Activated CD8-positive, alpha-beta memory T cell treated with anti-CD3 and anti-CD28 coated beads for 4 hours (primary cell): ENCODE measurements at places on chromosomes 16 and 17.

GRCh38 chr17:44840936-44841335 lies 6.7 kb upstream of the HIGD1B start:
- DNase-seq, result no peak

DNA sequence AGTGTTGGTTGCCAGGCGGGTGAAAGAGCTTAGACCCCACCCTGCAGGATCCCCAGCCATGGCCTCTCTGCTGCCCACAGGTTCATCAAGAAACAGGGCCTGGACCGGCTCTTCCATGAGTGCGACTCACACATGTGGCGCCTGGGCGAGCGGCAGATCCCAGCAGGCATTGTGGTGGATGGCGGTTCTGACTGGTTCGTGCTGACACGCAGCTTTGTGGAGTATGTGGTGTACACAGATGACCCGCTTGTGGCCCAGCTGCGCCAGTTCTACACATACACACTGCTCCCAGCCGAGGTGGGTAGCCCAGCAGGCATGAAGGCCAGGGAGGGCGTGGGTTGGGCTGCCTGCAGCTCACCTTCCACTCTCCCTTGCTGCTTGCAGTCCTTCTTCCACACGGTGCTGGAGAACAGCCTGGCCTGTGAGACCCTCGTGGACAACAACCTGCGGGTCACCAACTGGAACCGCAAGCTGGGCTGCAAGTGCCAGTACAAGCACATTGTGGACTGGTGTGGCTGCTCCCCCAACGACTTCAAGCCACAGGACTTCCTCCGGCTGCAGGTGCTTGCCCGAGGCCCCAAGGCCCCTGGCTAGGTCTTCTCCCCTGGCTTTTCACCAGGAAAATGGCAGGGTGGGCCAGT lies 9.9 kb downstream of the XYLT2 start:
- DNase-seq, result no peak

- no peak for DNase-seq
Observed at GRCh38 chr17:46827274-46827673, 8.8 kb upstream of the WNT3 start.

DNA sequence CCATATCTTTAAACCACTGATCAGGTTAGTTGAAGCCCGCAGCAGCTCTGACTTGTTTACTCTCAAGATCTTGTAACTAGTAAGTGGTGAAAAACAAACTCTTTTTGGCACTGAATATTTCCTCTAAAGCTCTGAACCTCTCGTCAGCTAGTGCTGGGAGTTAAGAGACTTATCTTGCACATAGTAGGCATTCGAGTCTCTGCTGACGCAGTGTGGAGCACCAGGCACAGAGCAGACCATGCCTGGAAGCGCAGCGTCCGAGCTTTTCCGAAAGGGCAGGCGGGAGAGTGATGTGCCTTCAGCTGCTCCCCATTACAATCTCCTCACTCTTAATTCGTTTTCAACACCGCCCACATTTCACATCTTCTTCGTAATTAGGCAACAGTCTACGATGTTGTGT lies 63.0 kb downstream of the SMG6 start:
- no peak for DNase-seq

- peak; percentile 4 for DNase-seq
Observed at GRCh38 chr17:20116683-20117309, 107.6 kb downstream of the SPECC1 start.

GRCh38 chr17:79374807-79375206 lies 236.0 kb downstream of the RBFOX3 start:
- DNase-seq, result no peak

- DNase-seq, result no peak
Observed at GRCh38 chr16:89325861-89326471, 108.5 kb downstream of the ZNF778 start.

- DNase-seq, result no peak
Observed at GRCh38 chr16:61323456-61323855, 712.8 kb downstream of the CDH8 start.

GRCh38 chr16:82917886-82918595 lies 291.3 kb downstream of the CDH13 start:
- no peak for DNase-seq

DNA sequence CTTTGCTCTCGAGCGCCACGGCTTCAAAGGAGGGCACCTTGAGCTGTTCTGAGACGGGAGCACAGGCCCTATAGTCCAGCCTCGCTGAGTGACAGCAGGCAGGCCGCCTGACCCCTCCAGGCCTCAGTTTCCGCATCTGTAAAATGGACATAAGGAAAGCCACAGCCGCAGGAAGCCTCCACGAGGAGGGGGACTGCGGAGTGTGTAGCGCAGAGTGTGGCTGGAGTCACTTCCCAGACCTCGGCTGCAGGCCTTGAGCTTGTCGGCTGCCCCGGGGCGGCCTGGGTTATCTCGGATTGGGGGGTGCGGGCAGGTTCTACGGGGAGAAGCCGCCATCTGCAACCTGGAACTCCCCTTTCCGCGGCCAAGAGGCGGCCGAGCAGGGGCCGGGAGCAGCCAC lies 40.8 kb downstream of the ZFPM1 start:
- no peak for DNase-seq

GRCh38 chr17:4766201-4766600 lies 5.5 kb upstream of the TM4SF5 start:
- no peak for DNase-seq

- DNase-seq, result no peak
Observed at GRCh38 chr17:67659028-67659427, 58.7 kb upstream of the NOL11 start.

GRCh38 chr17:7656958-7657609 lies 6.4 kb downstream of the ATP1B2 start:
- DNase-seq, result no peak

DNA sequence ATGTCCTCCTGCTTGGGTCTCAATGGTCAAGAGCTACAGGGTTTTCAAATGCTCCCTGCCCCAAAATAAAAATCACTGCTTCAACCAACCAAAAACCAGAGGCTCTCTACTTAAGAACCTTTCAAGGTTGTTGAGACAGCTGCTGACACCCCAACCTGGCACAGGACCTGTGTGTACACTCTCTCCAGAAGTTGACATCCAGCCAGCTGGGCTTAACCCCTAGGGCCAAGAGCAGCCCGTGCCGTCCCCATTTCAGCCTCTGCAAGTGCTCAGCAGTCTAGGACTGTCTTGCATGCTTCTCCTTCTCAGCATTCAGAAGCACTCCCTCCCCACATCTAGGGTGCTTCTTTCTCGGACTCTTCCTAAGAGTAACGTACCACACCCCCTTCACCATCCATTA lies 59.0 kb upstream of the TRAP1 start:
- no peak for DNase-seq

DNA sequence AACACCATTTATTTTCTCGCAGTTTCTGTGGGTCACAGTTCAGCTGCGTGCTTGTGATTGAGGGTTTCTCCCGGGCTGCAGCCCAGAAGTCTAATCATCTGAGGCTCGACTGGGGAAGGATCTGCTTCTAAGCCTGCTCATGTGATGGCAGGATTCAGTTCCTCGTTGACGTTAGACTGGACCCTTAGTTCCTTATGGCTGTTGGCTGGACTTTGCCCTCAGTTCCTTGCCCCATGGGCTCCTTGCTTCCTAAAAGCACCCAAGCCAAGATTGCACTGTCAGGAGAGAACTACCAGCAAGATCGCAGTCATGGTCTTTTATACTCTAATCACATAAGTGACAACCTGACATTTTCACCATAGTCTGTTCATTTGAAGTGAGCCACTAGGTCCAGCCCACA lies 250.0 kb downstream of the PRKCA start:
- no peak for DNase-seq

GRCh38 chr17:82184761-82185160 lies 27.9 kb downstream of the CCDC57 start:
- DNase-seq, result no peak

- DNase-seq, result no peak
Observed at GRCh38 chr17:18314059-18314730, 599 bp downstream of the TOP3A start.

DNA sequence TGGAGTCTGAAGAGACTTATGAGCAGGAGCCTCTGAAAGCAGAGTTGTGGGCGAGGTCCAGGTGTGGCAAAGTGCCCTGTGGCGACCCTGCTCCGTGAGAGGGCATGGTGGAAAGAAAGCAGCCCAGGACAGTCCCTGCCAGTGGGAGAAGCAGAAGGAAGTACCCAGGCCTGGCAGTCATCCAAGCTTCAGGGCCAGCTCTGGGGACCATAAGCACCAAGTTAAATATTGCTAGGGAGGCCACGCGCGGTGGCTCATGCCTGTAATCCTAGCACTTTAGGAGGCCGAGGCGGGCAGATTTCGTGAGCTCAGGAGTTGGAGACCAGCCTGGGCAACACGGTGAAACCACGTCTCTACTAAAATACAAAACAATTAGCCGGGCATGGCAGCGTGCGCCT lies 4.9 kb upstream of the ASGR1 start:
- DNase-seq, result no peak

DNA sequence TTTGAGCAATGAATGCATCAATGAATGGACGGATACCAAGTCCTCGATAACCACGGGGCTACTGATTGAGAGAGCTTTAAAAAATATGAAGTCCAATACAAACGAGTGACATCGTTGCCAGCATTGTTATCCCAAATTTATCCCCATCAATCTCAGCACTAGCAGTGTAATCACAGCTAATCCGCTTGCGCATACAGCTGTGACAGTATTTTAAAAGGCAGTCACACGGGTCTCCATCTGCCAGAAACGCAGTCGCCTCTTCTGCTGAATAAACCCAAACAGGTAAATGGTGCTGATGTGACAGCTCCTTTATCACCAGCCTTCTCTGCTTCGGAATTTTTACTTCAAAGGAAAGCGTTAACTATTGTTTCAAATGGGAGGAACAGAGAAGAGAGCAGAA lies 311.1 kb downstream of the XYLT1 start:
- DNase-seq, result no peak

DNA sequence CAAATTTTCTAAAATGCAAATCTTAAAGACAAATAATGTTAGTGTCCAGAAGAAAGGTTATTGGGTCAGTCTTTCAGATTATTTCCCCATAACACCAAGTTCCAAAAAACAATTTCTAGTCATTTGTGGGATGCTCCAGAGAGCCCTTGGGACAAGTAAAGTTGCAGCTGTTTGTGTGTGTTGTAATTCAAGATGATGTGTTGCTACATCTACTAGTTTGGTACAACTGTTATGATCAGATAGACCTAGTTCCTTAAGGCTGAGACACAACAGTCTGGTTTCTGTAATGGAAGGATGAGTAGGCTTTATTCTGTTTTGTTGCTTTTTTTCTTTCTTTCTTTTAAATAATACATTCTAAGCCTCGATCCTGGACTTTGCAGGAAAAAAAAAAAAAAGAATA lies 41.9 kb downstream of the PIGL start:
- DNase-seq, result no peak

- no peak for DNase-seq
Observed at GRCh38 chr16:22183901-22184614, 21.8 kb downstream of the SDR42E2 start.

DNA sequence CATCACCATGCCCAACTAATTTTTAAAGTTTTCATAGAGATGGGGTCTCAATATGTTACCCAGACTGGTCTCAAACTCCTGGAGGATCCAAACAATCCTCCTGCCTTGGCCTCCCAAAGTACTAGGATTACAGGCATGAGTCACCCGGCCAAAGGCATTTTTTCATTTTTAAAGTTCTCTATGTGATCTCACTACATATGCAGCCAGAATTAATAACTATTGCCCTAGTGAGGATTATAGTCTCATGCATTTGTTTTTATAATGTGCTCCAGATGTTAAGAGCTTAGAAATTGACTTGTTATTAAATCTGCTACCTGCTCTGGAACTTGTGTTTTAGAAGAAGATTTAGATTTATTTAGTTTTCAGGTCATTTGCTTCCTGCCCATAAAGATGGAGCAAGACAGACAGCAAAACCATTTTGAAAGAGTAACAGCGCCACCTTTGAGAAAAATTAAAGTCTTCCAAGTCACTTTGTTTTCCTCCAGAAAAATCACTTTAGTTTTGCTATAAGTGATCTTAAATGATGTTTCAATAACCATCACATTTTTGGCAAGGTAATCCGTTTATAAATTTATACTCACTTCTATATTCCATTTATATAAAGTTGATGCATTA lies 79.5 kb downstream of the CA4 start:
- no peak for DNase-seq

DNA sequence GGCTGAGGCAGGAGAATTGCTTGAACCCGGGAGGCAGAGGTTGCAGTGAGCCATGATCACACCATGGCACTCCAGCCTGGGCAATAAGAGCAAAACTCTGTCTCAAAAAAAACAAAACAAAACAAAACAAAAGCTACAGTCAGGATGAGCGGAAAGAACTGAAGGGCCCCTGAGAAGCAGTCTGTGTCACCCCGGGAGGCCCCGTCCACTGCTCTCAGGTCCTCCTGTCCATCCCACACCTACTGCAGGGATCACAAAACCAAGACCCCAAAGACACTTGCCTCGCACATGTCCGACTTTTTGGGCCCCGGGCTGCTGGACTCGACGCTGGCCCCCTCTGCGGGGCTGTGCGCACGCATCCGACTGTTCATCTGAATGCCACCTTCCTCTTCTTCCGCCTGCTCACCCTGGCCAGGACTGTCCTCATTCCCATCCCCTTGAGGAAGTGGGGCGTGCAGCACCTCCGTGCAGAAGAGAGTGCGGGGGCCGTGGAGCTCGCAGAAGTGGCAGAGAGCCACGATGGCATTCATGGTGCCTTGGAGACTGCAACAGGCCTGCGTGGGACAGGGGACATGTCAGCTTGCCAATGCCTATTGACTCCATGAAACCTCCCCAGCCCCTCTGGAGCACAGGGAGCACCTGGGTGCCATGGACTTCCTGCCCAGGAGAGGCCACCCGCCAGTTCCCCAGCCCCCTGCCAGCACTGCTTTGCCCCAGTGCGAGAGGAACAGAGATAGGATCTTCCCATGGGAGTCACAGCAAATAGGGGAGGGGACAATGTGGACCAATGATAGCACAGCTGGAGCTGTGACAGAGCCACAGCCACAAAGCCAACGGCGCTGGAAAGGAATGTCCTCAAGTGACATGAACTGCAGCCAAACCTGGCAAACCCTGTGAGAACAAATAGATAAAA lies 9.1 kb downstream of the FLCN start:
- no peak for DNase-seq

- no peak for DNase-seq
Observed at GRCh38 chr16:85718682-85719081, 29.9 kb upstream of the GINS2 start.

DNA sequence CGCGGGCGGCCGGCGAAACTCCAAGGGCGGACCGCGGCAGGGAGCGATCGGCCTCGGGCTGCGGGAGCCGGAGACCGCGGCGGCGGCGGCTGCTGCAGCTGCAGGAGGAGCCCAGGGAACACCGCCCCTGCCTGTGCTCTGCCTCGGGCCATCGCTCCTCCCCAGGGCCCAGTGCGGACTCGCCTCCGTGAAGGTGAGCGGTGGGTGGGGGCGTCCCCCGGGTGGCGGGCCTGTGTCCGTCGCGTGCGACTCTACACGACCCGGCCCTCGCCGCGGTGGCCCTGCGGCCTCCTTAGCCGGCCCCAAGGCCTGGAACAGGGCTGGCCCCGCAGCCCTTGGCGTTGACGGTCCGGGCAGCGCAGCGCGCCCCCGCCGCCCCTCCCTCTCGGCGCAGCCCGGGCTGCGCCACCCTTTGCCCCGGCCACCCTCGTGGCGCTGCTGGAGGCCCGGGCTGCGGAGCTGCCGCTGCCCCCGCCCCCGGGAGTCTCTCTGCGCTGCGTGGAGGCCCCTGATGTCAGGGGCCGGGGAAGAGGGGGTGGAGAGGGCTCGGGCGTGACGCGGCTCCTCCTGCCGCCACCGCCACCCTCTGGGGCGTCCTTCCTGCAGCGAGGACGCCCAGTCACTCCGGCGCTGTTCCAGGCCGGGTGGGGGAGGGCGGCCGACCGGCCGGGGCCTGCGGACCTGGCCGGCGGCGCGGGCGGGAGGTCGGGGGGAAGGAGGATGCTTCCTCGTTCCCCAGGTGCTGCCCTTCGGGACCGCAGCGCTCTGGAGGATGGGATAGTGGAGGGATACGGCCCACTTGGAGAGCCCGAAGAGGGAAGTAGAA lies 485 bp downstream of the DYNLL2 start:
- DNase-seq, result peak; percentile 51
